AG04450 (cell line): ENCODE measurements at places on chromosomes 3 and 15.
A peak's percentile ranks its signal among the peaks of the same experiment; 100 is the strongest.

GRCh38 chr15:62444104-62445022, 279.3 kb upstream of the C2CD4B start:
- DNase-seq, result peak; percentile 86

- no peak for DNase-seq
These were observed 164.8 kb upstream of the CDIN1 start for GRCh38 chr15:36414670-36415069.

GRCh38 chr3:170077361-170077760, 39.6 kb downstream of the GPR160 start:
- DNase-seq, result no peak

GRCh38 chr3:131564812-131565211, 62.0 kb upstream of the MRPL3 start:
- DNase-seq, result no peak

- no peak for DNase-seq
These were observed 40.4 kb downstream of the GOLGA6A start for GRCh38 chr15:74041777-74042435.

GRCh38 chr3:181715571-181716340, 4.0 kb downstream of the SOX2 start:
- no peak for DNase-seq

- no peak for DNase-seq
These were observed 256.8 kb upstream of the IGF1R start for GRCh38 chr15:98391568-98391967.

DNA sequence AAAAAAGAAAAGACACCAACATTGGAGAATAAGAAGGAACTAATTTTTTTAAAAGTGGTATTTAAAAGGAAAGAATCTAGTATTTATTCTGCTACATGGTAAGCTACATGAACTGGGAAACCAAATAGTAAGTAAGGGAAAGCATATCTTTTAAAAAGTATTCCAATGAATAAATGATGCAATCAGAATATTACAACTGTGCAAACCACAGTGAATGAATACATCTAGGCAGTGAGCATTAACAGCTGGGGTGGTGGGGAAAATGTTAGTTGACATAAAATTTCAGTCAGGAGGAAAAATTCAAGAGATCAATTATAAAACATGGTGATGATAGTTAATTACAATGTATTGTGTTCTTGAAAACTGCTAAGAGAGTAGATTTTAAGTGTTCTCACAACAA, 16.9 kb downstream of the ICE2 start:
- DNase-seq, result no peak

GRCh38 chr15:80087104-80087503, 27.6 kb downstream of the ZFAND6 start:
- no peak for DNase-seq

- DNase-seq, result no peak
These were observed 199.1 kb downstream of the TJP1 start for GRCh38 chr15:29623116-29623639.

- no peak for DNase-seq
These were observed 60.9 kb downstream of the MSL2 start for GRCh38 chr3:136135039-136135802.

DNA sequence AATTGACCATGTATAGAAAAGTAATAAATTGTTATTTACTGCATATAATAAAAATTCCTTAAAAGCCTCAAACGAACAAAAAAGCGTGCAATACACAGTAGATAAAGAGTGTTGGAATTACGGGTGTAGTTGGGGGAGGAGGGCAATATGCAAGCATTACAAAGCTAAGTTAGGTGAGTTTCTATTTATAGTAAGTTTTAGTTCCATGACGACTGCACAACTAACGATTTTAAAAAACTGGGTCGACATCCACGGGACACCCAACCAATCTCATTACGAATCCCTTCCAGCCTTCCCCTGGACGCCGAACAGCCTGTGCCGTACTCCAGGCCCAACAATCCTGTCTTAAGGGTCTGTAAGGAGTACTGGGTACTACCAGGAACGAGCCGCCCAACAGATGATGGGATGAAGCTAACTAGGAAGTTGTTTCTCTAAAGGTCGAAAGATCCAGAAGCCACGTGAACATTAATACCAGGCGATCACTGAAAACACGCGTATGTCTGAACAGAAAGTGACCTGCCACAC, 677 bp downstream of the POLQ start:
- DNase-seq, result no peak

DNA sequence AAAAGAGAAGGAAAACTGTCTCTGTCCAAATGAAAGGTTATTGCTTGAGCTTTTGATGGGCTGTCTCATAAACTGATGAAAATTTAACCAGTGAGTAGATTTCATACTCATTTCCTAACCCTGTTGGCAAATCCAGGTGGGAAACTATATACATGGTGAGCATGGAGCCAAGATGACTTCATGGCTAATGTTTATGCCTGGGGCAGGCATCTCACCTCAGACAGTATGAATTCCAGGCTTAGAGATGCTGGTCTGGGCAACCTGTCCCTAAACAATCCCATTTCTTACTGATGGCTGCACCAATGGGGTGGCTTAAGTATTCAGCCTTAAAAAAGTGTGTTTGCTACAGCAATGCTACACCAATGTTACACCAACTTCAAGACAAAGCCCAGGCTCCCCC, 58.1 kb downstream of the SLTM start:
- no peak for DNase-seq

DNA sequence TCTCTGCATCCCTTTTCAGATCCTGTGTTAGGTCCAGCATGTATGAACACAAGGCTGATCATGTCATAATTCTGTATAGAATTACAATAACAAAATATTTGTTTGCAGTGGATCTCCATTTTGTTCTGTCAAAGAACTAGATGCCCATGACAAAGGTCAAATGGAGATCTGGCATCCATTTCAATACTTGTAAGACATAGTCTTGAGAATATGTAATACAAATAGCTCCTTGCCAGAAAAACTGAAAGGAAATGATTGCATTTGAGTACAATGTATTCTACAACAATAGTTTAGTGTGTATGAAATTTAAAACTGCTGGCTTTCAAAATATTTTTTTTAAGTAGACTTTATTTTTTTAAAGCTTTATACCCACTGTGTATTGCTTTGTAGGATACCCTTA, 101.1 kb downstream of the CMSS1 start:
- no peak for DNase-seq

- no peak for DNase-seq
These were observed 28.1 kb downstream of the OIP5 start for GRCh38 chr15:41304149-41304770.

- peak; percentile 38 for DNase-seq
These were observed 8.1 kb upstream of the ADAMTS17 start for GRCh38 chr15:100349696-100350433.

DNA sequence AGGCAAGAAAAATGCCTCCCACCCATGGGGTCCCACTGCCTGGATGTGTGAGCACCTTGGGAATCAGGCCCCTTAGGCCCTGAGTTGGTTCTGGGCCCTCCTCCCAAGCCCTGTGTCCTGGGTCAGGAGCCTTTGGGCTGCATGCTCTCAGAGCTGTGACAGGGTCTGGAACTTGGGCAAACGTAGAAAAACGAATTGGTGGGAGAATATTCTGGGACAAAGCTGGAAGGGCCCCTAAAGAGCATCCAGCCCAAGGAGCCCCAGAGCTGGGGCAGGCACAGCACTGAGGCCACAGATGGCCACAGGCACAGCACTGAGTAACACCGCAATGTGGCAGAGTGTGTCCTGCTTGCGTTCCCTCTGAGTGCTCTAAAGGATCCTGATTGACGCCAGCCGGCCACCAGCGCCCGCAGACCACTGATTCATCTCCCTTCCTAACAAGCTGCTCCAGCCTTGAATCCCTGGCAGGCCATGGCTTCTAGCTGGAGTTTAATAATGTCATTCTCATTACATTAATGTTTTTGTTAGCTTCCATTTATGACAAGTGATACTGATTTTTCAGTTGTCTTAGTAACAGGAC, 18.6 kb upstream of the SEC13 start:
- no peak for DNase-seq

GRCh38 chr15:34111488-34111887, 9.6 kb downstream of the PGBD4 start:
- no peak for DNase-seq

- DNase-seq, result no peak
These were observed 134.0 kb downstream of the LPP start for GRCh38 chr3:188287762-188288505.
